ENCODE measurements at places on chromosomes 5 and 9. TPM values are rescaled to one million over a fixed set of nuclear protein-coding genes. Genes with fewer than 3 reads are reported as not detected.
A peak's percentile ranks its signal among the peaks of the same experiment; 100 is the strongest.

DNA sequence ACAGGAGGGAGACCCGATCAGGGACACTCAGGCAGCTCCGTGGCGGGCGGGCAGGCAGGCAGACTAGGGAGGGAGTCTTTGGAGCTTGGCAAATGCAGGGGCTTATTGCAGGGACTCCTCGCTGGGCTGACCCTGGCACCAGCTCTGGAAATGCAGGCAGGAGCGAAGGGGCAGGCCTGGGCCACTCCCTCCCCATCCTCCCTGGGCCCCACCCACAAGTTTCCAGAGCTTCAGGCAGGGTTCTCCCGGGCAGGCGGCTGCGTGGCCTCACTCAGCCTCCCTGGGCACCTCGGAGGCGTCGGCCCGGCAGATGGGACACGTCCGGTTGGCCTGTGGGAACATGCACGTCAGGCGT lies 8.5 kb downstream of the RNF44 start:
- no peak for DNase-seq

DNA sequence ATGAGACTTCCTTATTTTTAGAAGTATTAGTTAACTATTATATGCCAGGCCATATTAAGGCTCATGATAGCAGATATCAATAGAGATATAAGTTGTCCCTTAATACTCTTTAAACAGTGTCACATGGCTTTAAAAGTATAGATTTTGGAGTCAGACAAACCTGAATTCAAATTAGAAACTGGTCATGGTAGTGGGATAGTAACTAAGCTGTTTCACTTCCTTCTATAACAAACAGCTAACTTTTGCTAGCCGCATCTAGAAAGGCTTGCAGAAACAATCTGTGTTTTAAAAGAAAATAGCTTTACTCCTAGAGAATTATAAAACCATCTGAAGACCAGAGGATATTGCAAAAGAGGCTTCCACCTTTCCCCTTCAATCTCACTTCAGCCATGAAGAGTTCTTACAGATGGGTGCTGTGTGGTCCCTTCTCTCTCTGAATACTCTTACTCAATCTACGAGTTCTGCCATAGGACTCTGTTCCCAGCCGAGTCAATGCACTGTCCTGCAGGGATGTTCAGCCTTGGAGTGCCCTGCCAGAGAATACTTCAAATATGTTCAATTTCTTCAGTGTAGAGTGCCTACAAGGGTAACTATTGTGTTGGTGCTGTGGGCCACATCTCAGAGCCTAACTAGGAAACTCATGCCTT lies 810.2 kb downstream of the EFNA5 start:
- no peak for DNase-seq

DNA sequence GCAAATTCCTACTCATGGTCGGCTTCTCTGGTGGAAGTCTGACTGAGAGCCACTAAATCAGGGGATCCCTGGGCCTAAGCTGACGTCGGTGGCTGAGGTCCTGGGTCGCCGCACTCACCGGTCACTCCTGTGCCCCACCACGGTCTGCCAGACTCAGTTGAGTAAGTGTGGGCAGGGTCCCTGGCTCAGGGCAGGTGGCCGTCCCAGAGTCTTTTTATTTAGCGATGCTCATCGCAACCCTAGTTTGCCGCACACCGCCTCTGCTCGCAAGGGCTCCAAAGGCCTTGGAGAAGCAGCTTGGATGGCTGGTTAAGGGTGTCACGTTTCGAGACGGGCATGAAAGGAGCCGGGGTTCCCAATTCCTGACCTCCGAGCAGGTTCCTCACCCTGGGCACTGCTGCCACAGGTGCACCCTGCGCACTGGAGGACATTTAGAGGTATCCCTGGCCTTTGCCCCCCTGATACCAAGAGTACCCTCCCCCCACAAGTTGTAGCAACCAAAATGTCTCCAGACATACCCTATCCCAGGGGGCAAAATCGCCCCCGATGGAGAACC lies 59.9 kb downstream of the NSUN2 start:
- DNase-seq: no peak

DNA sequence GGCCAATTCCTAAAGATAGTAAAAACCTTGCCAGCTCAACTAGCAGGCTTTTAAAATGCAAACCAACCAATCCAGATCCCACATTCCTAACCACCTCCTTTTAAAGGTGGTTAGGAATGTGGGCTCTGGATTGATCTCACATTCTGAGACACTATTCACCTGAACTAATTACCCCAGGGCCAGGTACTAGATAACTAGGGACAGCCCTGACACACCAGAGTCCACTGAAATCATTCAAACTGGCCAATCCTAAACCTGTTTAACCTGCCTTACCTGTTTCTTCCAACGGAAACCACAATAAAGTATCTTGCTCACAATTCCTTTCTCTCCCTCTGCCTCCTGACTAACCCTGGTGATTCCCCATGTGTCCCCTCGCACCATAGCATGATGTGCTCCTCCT lies 168.3 kb upstream of the DMAC1 start:
- no peak for DNase-seq

DNA sequence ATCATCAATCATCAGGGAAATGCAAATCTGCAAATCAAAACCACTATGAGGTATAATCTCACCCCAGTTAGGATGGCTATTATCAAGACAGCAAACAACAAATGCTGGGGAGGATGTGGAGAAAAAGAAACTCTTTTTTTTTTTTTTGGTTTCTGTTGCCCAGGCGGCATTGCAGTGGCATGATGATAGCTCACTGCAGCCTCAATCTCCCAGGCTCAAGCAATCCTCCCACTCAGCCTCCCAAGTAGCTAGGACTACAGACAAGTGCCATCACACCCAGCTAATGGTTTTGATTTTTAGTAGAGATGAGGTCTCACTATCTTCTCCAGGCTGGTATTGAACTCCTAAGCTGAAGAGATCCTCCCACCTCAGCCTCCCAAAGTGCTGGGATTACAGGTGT lies 5.4 kb upstream of the CNTRL start:
- DNase-seq: no peak

DNA sequence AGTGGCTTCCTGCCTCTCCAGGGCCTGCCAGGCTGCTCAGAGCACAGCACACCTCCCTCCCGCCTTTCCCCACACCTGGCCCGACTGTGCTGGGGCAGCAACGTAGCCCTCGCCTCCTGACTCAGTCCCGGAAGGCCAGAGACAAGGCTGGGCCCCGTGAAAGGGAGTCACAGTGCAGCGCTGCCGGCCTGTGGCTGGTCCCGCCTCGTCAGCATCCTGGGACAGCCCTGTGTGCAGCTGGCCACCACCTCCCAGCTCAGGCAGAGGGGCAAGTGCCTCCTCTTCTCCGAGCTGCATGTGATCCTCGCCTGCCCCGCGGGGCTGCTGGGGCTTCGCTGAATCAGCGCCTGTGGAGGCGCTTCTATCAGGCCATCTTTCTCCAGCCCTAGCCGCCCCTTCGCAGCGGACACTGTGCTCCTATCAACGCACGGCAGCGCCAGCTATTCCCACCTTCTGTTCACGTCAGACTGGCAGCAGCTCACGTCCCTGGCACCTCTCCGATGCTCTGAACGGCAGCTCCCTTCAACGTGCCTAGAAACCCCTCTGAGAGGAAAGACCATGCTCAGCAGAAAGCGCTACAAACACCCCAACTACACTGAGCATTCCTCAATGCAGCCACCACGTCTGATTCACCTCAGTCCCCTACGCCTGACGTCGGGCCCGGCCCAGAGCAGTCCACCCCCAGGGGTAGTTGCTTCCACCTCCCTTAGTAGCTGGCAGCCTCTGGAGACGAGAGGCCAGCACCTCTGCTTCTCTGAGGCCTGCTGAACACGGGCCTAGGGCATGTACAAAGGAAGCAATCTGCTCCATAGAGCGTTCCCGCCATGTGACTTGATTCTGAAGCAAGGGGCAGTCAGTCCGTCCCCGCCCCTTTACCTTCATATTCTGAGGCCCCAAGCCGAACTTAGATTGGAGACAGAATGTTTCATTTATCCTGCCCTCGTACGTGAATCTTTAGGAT lies 78.8 kb downstream of the GPR21 start:
- DNase-seq: no peak

GRCh38 chr9:107907255-107907654 lies 417.7 kb upstream of the KLF4 start:
- no peak for DNase-seq

DNA sequence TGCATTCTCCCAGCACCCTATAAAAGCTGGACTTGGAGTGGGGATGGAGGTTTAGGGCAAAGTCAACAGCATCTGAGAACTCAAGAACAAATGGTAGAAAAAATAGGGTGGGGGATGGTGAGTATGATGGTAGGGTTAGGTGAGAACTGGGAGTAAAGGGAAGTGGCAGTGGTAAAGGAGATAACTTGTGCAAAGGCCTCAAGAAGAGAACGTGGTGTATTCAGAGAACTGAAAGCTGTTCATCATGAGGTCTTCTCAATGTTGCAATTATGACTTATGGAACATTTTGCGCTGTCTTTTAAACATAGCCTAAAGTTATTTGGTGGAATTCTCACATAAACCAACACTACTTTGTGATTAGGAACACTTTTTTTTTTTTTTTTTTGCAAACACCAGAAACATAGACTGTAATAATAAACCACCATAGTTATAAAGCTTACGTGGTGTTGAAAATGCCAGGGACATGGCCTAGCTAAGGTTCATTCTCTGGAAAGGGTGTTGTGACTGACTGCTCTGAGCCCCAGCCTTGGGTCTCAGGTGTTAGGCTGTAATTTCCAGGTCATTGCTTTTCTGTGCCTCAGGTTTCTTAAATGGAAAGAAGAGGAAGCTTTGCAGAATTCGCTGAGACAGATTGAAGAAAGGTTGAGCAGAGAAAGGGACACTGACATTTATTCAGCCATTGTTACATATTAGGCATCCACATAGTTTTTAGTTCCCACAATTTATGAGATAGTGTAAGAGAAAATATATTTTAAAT lies 19.2 kb upstream of the TXNDC8 start:
- DNase-seq: peak; percentile 42

- DNase-seq: no peak
Observed at GRCh38 chr5:82522897-82523296, 244.7 kb upstream of the RPS23 start.

DNA sequence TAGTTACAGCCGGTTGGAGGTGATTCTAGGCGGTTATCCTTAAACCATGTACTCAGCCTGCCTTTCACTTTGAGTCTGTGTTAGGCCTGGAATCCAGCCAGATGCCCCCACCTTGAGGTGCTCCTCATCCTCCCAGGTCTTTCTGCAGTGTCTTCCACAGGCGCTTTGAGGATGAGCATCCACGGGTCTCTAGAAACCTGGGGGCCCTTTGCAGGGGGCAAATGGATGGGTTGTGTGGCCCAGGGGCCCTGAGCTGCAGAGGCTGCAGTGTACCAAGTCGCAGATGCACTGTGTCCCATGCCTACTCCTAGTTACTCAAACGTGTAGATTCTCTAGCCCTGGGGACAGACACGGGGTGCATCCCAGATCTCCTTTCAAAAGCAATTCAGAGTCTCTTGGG lies 242.1 kb upstream of the IRX1 start:
- DNase-seq: no peak

DNA sequence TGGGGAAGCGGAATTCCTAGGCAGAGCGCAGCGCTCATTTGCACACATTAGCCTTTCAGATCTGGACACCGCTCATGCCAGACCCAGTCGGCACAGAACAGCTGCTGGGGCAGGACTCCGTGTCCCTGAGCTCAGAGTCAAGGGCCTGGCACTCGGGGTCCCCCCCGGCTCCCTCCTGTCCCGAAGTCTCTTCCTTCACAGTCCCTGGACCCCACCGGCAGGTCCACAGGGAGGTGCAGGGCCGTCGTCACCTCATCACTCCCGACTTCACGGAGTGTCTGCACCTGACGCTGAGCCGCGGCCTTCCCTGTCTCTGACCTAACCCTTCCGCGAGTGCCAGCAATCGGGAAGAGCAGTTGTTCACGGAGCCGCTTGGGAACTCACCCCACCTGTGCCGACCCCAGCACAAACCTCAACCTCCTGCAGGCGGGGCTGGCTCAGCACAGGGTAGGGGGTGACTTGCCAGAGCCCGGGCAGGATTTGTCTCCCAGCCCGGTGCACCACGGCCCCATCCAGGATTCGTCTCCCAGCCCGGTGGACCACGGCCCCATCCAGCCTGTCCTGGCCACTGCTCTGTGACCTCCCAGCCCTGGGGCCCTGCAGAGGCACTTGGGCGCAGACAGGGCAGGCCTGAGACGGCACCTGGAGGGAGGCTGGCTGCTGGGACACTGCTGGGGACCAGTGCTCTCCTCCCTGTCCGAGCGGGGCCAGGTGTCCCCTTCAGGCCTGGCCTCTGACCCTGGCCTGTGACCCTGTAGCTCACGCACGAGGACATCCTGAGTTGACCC lies 9.9 kb upstream of the SLC9A3 start:
- DNase-seq: no peak

DNA sequence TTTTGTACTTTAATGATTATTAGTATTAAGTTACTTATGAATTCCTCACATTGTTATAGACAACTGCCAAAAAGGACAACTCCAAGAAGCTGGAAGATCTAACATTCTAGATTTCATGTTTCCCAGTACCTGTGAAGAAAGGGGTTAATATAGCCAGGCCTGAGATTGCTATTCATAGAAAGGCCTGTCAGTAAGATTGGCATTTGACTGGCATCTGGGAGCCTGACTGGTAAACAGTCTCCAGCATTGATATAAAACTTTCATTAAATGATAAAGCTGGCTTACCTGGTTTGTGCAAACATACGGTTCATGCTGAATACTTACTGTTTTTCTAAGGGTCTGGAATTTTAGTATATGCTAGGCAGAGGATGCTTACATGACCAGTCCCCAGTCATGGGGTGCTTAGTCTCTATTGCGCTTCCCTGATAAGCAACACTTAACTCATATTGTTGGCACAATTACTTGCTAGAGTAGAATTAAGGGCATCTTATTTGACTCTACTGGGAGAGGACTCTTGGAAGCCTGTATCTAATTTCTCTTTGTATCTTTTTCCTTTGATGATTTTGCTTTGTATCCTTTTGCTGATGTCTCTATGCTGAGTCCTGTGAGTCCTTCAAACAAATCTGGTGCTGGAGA lies 340.4 kb upstream of the SEMA6A start:
- DNase-seq: no peak

The DUSP1 gene
- 41.2 TPM for polyA plus RNA-seq

The CARTPT gene
- not detected for polyA plus RNA-seq

The CCNI2 gene
- polyA plus RNA-seq: 3.1 TPM

The ARAP3 gene
- polyA plus RNA-seq: 21.6 TPM

The SLC6A18 gene
- 0.26 TPM for polyA plus RNA-seq

The IL7R gene
- polyA plus RNA-seq: 1.3 TPM

The PLAC8L1 gene
- 0.75 TPM for polyA plus RNA-seq

The GFI1B gene
- 0.78 TPM for polyA plus RNA-seq

The DYNC2I2 gene
- 86.0 TPM for polyA plus RNA-seq
